ENCODE measurements at places on chromosomes 1 and 21. TPM values are rescaled to one million over a fixed set of nuclear protein-coding genes. Genes with fewer than 3 reads are reported as not detected.

GRCh38 chr1:36912365-36912865 lies 121.9 kb downstream of the GRIK3 start:
- DNase-seq: no peak
- H3K4me1 ChIP-seq: no peaks in the 10 kb centered on the region
- H3K4me3 ChIP-seq: no peak overlapping the region
- H3K36me3 ChIP-seq: no peaks in the 10 kb centered on the region

S100A7 gene
- total RNA-seq: not detected

GRCh38 chr1:161229896-161230295 lies 4.0 kb downstream of the TOMM40L start:
- DNase-seq: no peak
- no peaks in the 10 kb centered on the region for H3K36me3 ChIP-seq
- no peak overlapping the region for H3K27ac ChIP-seq
- no peak overlapping the region for H3K4me3 ChIP-seq
- no peaks in the 10 kb centered on the region for H3K27me3 ChIP-seq

REN gene
- total RNA-seq: not detected

DNA sequence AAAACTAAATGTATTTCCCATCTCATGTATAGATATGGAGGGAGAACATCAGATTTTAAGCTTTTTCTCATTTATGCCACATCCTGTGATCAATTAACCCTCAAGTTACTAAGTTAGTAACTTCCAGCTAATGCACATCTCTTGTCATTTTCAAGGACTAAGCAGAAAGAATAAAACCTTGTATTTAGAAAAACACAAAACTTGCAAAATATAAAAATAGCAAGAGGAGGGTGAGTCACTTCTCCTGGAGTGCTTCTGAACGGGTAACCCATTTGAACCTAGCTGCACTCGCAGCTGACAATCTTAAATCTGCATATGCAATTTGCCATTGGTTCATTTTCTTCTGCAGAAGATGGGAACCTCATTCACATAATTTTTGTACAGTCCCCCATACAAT lies 500.5 kb downstream of the SETD4 start:
- no peaks in the 10 kb centered on the region for H3K36me3 ChIP-seq
- H3K27ac ChIP-seq: peak overlapping the region; percentile 86
- no peak overlapping the region for H3K4me3 ChIP-seq
- H3K27me3 ChIP-seq: no peaks in the 10 kb centered on the region
- no peak for DNase-seq

DNA sequence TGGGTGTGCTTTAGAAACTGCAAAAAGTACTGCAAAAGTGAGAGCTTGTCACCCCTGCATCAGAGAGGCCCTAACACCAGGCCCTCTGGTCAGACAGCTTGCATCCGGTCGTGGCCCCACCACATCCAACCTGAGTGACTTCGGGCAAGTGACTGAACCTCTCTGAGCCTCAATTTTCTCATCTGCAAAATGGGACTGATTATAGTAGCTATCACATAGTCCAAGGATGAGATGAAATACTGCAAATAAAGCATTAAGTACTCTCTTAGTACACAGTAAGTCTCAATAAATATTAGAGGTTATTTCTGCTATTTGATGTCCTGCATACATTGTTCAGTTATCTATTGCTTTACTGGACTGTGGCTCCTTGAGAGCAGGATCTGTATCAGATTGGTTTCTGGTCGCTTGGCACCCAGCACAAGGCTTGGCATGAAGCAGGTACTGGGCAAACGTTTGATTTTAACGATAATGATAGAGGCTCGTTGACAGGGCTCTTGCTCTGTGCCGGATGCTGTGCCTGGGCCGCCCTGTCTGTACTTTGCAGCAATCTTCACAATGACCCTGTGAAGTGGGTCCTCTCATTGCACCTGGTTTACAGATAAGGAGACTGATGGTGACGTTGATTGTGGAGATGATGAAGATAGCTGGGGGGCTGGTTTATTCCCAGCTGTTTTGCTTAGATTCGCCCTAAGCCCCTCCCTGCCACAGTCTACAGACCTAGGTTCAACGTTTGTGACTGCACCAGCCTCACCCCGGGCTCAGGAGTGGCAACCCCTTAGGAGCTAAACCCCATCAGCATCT lies 43.6 kb downstream of the RAP1GAP start:
- DNase-seq: no peak
- no peaks in the 10 kb centered on the region for H3K27me3 ChIP-seq
- H3K27ac ChIP-seq: no peak overlapping the region
- no peak overlapping the region for H3K4me3 ChIP-seq
- no peaks in the 10 kb centered on the region for H3K36me3 ChIP-seq

DNA sequence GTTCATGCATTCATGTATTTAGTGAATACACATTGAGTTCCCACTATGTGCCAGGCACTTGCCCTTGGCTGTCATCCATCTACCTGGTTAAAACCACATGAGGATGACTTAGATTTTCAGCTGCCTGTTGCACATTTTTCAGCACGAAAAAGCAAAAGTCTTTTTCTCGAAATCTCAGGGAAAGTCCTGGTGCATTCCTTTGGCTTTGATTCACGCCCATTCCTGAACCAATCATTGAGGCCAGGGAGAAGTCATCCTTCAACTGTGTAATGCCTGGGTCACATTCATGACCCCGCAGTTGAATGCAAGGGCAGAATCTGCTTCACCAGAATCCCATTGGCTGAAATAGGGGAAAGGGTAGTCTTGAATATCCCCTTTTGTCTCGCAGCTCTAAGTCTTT lies 84.4 kb downstream of the RNF220 start:
- peaks cover 3% of the 10 kb centered on the region for H3K27me3 ChIP-seq
- peaks cover 20% of the 10 kb centered on the region for H3K4me1 ChIP-seq

GRCh38 chr1:173505391-173505790 lies 28.3 kb downstream of the PRDX6 start:
- no peaks in the 10 kb centered on the region for H3K36me3 ChIP-seq
- no peak for DNase-seq
- H3K27ac ChIP-seq: no peak overlapping the region
- no peaks in the 10 kb centered on the region for H3K27me3 ChIP-seq
- H3K4me3 ChIP-seq: no peak overlapping the region
- H3K4me1 ChIP-seq: 0 out of 2 replicates have a peak, but pooled peaks cover 4% of the 10 kb centered on the region

KCNK1 gene
- total RNA-seq: not detected

DNA sequence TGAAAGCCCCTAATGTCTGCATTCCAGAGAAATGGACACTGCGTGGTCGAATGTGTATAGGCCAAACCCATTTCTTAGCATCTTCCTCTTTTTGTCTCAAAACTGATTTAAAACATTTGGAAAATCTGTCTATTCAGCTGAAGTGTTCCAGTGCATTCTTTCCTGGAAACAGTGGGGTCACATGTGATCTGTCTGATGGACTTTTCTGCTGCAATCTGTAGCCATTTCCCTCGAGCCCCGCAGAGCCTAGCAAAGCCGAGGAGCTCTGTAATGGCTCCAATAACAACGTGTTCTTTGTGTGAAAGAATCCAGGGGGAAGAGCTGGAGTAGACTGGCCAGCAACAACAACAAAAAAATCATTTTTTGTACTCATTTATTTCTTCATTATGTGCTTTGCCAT lies 329.3 kb downstream of the BARHL2 start:
- H3K27me3 ChIP-seq: no peaks in the 10 kb centered on the region
- H3K36me3 ChIP-seq: no peaks in the 10 kb centered on the region
- no peak overlapping the region for H3K4me3 ChIP-seq
- DNase-seq: no peak
- no peak overlapping the region for H3K27ac ChIP-seq

GRCh38 chr1:19635646-19636045 lies 8.5 kb upstream of the NBL1 start:
- no peak for DNase-seq
- no peak overlapping the region for H3K4me3 ChIP-seq
- H3K36me3 ChIP-seq: no peaks in the 10 kb centered on the region
- H3K4me1 ChIP-seq: peaks cover 6% of the 10 kb centered on the region

GRCh38 chr1:56511364-56511763 lies 68.0 kb downstream of the PLPP3 start:
- peaks cover 5% of the 10 kb centered on the region for H3K4me1 ChIP-seq
- H3K4me3 ChIP-seq: no peak overlapping the region
- no peak overlapping the region for H3K27ac ChIP-seq
- no peaks in the 10 kb centered on the region for H3K36me3 ChIP-seq
- H3K27me3 ChIP-seq: no peaks in the 10 kb centered on the region

TESK2 gene
- total RNA-seq: 4.3 TPM

DNA sequence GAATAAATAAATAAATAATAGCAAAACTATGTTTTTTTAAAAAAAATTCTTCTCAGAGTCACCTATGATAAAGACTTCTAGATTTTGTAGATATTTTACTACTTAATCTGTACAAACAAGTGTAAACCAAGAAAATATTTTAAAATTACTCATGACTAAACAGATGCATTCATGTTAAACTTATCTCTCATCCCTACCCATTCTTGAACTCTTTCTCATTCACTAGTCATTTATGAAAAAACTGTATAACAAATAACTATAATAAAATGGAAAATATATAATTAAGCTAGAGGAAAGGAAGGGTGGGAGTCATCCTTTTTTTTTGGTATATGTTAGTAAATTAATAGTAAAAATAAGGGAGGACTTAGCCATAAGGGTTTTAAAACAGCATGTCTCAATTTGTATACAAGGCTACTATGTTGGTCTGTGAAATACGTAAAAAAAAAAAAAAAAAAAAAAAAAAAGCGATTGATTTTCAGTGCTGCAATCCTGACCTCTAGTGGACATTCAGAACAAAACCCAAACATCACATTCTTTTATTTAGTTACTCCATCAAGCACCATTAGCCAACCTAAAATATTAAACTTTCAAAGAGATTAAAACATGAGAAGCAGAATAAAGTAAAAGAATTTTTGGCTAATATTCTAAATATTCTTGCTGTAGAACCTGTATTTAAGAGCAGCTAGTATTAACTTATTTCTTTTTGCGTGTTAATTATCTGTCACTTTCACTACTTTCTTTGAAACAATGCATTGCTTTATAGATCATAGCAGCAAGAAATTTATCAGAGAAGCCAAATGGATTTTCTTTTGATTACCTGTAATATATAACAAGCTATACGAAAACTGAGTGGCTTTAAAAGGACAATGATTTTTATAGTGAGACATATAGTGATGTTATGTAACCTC lies 255.8 kb upstream of the CACYBP start:
- no peaks in the 10 kb centered on the region for H3K36me3 ChIP-seq
- no peak overlapping the region for H3K4me3 ChIP-seq
- peak; percentile 55 for DNase-seq
- no peaks in the 10 kb centered on the region for H3K27me3 ChIP-seq

BATF3 gene
- total RNA-seq: 15.6 TPM
